Putamen (tissue), 1 donor: ENCODE measurements at places on chromosomes 2 and 18.
A peak's percentile ranks its signal among the peaks of the same experiment; 100 is the strongest.

DNA sequence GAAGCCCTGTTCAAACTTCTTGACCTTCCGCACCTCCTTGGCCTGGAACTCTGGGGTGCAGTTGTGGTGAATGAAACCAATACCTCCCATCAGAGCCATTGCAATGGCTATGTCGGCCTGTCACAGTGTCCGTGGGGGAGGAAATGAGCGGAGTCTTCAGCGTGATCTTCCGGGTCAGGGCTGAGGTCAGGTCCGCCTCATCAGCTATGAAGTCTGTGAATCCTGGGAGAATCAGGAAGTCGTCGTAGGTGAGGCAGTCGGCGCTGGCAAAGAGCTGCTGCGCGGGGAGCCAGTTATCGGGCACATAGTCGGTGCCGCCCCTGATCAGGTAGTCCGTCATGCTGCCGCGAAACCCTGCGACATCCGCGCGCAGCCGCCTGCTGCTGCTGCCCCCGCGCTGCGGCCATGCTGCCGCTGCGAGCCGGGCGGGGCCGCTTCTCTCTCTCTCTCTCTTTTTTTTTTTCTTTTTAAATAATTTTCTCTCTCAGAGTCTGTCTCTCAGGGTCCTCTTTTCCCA is 154.1 kb upstream of the ZSWIM2 start:
- DNase-seq: no peak

GRCh38 chr2:147810883-147811765 is 33.7 kb upstream of the ACVR2A start:
- DNase-seq: no peak

DNA sequence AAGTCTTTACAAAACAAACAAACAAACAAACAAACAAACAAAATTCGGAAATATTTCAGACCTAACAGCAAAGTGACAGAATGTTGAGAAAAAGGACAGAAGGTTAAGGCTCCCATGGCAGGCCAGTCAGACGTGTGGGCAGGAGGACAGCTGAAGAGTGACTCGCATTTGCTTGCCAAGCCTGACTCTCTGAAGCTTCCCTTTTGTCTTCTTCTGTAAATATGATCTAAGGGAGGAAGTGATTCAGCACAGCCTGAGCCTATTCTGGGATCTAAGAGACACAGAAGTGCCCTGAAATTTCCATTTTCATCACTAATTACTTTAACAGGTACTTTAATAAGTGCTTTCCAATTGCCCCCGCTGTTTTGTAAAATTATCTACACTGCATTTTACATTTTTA is 134.0 kb upstream of the LYPD1 start:
- peak; percentile 63 for DNase-seq

GRCh38 chr2:8241317-8241716 is 440.5 kb upstream of the ID2 start:
- no peak for DNase-seq

DNA sequence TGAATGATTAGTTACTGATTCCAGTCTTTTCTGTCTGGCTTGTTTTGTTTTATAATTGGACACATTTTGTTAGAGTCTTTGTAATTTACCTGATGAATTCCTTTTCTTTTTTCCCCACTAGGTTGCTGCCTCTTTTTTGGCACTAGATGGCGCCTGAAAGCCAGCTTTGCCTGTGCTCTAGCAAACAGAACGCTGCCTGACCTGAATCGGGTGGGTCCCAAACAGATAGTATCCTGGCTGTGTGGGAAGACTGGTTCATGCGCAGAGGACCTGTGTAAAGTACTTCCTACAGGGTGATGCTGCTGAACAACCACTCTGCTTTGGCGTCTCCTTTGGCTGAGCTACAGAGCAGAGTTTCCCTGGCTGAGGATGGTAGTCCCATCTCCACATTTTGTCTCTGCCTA is 288.2 kb downstream of the IKZF2 start:
- no peak for DNase-seq

GRCh38 chr2:26652361-26653041 is 11.3 kb upstream of the CIB4 start:
- no peak for DNase-seq

- DNase-seq: no peak
Measured at GRCh38 chr2:11123856-11124759, 31.2 kb upstream of the SLC66A3 start.

GRCh38 chr2:234683950-234684349 is 187.1 kb upstream of the ARL4C start:
- no peak for DNase-seq

- DNase-seq: no peak
Measured at GRCh38 chr2:239225871-239226561, 174.8 kb downstream of the HDAC4 start.

DNA sequence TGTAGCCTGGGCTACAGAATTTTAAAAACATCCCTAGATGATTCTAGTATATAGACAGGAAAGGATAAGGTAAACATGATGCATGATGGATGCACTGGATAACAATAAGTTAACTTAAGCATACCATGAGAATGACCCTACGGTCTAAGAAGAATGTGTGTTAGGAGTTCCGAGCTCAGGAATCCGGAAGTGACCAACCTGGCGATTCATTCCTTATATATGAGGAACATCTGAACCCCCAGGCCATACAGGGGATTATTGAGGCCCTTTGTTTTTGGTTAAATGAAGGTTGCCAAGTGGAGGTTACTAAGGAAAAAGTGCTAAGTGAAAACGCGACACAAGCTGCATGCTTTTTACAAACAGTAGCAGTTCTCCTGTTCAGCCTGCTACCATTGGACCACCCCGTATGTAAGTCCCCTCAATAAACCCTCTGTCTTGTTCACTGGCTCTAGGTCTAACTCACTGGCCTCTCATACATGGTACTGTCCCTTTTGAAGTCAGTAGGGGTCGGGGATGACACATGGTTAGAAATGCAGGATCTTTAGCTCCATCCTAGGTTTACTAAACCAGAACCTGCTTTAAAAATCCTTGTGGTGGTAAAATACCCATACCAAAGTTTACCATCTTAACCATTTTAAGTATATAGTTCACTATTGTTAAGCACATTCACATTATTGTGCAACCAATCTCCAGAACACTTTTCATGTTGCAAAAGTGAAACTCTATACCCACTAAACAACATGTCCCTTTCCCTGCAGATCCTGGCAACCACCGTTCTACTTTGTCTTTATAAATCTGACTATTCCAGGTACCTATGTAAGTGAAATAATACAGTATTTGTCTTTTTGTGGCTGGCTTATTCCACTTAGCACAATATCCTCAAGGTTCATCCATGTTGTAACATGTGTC is 111.0 kb upstream of the MAP4K3 start:
- DNase-seq: no peak

DNA sequence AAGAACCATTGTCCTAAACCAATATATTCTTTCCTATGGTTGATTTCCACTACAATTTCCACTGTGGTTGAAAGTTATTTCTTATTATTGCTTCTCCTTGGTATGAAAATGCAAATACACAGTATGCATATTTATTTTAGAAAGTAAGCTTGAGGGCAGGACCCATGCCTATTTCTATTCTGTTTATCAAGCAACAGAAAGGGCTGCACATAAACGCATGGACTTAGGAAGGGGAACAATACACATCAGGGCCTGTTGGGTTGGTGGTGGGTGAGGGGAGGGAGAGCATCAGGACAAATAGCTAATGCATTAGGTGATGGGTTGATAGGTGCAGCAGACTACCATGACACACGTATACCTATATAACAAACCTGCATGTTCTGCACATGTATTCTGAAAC is 20.7 kb downstream of the SLC4A3 start:
- DNase-seq: no peak

DNA sequence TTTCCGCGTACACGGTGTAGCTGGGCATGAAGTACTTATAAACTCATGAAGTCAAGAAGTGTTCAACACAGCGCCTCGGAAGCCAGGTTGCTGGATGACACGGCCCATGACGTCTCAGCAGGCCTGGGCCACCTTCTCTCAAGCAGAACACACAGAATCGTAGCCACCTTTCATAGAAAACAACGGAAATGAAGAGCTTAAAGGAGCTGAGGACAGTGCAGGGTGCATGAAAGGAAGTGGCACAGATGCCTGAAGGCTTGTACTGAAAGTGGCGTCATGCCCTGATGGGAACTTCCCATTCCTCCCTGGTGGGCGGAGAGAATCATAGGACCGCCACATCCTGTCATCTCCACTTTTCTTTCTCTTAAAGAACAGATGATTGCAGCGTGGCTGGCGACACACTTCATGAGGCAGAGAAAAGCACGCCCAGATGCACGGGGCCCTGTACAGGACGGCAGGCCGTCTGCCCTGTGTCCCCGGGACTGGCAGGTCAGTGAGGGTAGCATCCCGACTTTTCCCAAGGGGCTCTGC is 31.1 kb downstream of the HDAC4 start:
- no peak for DNase-seq

DNA sequence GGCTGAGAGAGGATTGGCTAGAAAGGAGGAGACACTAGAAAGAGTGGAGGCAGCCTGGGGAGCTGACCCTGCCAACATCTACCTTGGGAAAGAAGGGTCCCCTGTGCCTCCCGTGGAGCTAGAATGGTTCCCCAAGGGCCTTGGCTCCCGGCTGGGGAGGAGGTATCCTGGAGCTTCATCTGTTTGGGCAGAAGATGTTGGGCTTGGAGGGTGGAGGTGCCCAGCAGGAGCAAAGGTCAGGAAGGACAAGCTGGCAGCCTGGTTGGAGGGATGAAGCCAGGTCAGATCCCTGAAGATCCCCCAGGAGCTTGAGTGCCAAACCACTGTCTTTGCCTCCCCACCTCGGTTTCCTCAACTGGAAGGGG is 2.9 kb downstream of the ATP6V1B1 start:
- DNase-seq: no peak

DNA sequence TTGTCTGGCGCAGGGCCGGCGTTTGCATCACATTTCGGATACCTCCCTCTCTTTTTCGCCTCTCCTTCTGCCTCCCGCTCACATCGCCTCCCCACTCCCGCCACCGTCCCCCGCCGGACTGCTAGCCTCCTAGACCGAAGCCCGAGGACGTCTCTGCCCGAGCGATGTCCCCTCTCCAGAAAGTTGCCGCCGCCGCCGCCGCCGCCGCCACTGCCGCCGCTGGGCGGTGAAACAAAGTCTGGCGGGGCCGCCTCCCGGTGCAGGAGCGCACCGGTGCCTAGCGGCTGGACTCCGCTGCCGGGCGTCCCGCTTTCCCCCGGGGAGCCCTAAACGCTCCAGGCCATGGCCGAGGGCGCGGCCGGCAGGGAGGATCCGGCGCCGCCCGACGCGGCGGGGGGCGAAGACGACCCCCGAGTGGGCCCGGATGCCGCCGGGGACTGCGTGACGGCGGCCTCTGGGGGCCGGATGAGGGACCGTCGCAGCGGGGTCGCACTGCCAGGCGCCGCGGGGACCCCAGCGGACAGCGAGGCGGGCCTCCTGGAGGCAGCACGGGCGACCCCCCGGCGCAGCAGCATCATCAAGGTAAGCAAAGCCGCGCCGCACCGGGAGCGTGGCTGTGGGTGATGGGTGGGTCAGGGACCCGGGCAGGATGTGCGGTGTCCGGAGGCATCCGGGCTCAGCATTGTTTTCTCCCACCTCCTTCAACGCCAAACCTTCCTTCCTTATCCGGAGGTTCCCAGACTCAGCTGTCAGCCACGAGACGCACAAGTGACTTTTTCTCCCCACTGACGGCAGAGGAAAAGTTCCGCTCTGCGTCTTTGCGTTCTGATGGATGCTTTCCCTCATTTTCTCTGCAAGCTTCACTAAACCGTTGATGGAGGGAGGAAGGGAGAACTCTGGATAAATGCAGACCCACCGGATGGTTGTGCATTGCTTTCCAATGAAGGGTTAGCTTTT is 643 bp downstream of the PLCL1 start:
- peak; percentile 64 for DNase-seq

DNA sequence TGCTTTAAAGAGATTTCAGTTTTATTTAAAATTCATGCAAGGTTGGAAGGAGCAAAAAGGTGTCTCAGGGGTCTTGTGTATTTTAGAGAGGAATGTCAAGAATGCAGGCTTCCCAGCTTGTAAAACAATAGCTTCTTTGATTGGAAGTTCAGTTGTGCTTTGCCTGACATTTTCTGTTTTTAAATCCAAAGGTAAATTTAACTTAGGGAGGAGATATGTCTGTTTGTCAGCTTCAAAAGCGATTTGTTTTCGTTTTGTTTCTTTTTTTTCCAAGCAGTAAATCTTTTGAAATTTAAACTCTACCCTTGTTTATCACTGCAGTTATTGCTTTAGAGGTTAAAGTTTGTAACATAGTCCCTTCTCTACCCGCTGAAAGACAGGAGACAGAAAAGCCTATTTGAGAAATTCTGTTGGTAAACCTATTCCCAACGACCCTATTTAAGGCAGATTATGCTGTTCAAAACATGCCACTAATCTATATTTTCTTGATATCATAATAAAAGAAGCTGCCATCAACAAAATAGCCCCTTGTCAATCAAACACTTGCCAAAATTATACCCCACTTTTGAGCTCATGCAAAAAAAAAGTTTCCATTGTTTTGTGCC is 639.6 kb downstream of the IRS1 start:
- DNase-seq: no peak

GRCh38 chr2:59366288-59366687 is 1125.2 kb upstream of the FANCL start:
- no peak for DNase-seq

- DNase-seq: no peak
Measured at GRCh38 chr2:45273412-45274249, 264.4 kb upstream of the SIX2 start.

- DNase-seq: peak; percentile 86
Measured at GRCh38 chr2:8754106-8754776, 72.4 kb downstream of the ID2 start.

- DNase-seq: no peak
Measured at GRCh38 chr2:54482715-54483114, 26.6 kb downstream of the SPTBN1 start.

- no peak for DNase-seq
Measured at GRCh38 chr2:145961846-145962245, 1441.9 kb upstream of the ZEB2 start.

- DNase-seq: no peak
Measured at GRCh38 chr18:10003281-10003680, 89.5 kb downstream of the VAPA start.

- DNase-seq: no peak
Measured at GRCh38 chr2:20603791-20604190, 47.1 kb downstream of the HS1BP3 start.

GRCh38 chr2:152718909-152719645 is 657 bp downstream of the ARL6IP6 start:
- peak; percentile 6 for DNase-seq

GRCh38 chr2:17608251-17608650 is 67.8 kb downstream of the VSNL1 start:
- DNase-seq: no peak

- no peak for DNase-seq
Measured at GRCh38 chr18:55256226-55256928, 297.1 kb upstream of the CCDC68 start.

DNA sequence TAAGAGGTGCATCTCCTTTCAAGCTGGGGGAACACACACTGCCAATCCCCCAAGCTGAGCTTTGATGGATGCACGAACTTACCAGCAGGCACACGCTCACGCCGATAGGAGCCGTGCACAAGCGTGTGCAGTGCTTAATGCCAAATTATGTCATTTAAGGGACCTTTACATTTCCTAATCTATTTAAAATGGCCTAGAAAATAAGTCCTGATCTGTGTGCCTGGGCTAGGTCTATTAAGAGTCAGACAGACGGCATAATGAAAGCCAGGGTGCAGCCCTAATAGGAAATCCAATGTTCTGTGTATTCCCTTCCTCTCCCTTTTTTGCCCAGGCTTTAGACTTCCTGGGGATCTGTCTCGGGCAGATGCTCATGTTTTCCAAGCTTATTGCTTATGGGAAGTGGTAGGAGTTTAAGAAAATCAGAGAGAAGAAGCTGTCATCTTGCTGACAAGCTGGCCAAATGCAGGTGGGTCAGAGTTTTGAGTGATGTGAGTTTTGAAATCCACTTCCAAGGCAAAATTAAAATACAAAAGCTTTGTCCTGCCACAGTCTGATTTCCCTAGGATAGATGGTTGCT is 142.6 kb downstream of the MYT1L start:
- no peak for DNase-seq

GRCh38 chr2:238243496-238244076 is 3.7 kb upstream of the HES6 start:
- DNase-seq: no peak
